NCI-H510A treated with DMSO at 0.1 percent for 48 hours (cell line): ENCODE measurements at places on chromosomes 3 and 15.

DNA sequence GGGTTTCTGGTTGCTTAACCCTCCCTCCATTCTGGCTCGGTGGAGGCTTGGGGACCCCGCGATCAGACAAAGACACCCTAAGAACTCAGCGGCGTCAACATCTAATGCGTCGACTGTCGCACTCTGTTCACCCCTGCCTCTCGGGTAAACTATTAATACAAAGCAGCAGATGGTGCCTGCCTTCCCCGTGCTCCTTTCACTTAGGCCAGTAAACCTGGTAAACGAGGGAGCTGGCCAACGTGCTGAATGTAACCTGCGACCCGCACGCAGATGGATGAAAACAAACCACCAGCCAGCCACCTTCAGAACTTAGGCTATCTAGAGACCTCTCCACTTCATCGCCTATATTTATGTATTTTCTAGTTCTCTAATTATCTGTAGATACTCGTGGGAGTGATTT is 848 bp upstream of the CADPS start:
- peak; percentile 19 for DNase-seq

DNA sequence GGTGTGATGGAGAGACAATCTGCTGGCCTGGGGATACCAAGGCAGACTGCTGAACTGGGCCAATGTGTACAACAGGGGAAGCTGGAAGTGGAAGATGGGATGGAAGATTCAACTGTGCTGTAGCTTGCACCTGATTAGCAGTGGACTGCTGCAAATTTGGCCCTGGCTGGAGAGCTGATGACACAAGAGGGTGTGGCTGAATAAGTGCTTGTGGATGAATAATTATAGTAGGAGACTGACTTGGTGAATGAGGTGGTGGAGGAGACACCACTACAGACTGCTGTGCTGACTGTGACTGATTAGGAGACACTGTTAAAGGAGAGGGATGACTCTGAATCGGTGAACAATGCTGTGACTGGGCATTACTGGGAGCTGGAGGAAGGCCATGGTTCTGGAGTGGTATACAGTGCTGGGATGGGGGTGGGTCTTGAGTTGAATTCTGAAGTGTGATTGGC is 52.5 kb downstream of the PHC3 start:
- DNase-seq = no peak

- DNase-seq = no peak
Observed at GRCh38 chr3:156579427-156579851, 24.5 kb upstream of the SSR3 start.

DNA sequence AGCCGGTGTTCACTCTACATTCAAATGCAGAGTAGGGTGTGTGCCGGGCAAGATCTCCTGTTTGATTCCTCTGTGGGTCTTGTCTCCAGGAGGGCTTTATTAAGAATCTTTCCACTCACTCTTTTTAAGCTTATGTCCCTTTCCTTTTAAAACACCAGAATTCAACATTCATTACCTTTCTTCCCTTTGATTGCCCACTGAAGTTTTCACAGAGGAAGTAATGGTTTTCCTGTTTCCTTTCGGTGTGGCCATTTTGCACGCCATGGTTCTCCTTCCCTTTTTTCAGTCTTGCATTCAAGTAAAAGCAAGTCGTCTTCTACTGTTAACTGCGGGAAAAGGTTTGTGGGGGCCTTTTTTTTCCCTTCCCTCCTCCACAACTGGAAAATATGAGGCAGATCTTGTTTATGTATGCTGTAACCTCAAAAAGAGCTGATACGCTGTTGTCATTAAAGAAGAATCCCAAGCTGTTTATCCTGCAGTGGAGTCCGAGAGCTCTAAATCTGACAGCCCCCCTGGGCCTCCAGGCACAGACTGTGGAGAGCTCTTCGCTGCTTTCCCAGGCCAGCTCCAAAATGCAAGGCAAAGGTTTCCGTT is 40.5 kb downstream of the FILIP1L start:
- DNase-seq = no peak

DNA sequence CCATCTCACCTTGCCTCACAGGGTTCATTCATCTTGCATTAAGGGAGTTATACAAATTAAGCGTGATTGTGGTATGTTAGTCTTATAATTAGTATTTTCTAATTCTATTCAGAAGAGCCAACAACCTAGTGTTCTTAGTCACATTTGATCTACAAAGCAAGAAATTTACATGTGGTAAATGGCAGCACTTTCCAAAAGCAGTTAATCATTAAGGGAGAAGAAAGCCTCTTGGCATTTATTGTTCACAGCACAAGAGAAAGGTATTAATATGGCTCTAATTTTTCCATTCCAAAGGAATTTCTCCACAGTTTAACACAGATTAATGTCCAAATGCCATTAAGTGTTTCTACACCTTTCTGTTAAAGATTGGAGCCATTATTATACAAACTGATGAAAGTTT is 1077.1 kb downstream of the ZPLD1 start:
- no peak for DNase-seq
